ENCODE measurements at places on chromosomes 1 and 21.

- DNase-seq = peak; percentile 67
- H3K4me1 ChIP-seq = peaks cover 53% of the 10 kb centered on the region
- H3K27ac ChIP-seq = peak overlapping the region; percentile 81
- H3K27me3 ChIP-seq = no peaks in the 10 kb centered on the region
- peaks cover 55% of the 10 kb centered on the region for H3K36me3 ChIP-seq
Measured at GRCh38 chr1:19074361-19074901, 118.0 kb upstream of the IFFO2 start.

- H3K27ac ChIP-seq = no peak overlapping the region
- H3K4me3 ChIP-seq = no peak overlapping the region
Measured at GRCh38 chr21:37338671-37339551, 27.7 kb upstream of the DYRK1A start.

- no peak for DNase-seq
- no peak overlapping the region for H3K27ac ChIP-seq
- H3K4me3 ChIP-seq = no peak overlapping the region
- H3K36me3 ChIP-seq = no peaks in the 10 kb centered on the region
- H3K4me1 ChIP-seq = no peaks in the 10 kb centered on the region
Measured at GRCh38 chr1:164969253-164969652, 387.3 kb downstream of the LMX1A start.

GRCh38 chr1:227333423-227333822 is 15.1 kb upstream of the CDC42BPA start:
- no peak overlapping the region for H3K4me3 ChIP-seq
- no peak overlapping the region for H3K27ac ChIP-seq
- H3K4me1 ChIP-seq = no peaks in the 10 kb centered on the region
- H3K27me3 ChIP-seq = peaks cover 8% of the 10 kb centered on the region
- DNase-seq = no peak

DNA sequence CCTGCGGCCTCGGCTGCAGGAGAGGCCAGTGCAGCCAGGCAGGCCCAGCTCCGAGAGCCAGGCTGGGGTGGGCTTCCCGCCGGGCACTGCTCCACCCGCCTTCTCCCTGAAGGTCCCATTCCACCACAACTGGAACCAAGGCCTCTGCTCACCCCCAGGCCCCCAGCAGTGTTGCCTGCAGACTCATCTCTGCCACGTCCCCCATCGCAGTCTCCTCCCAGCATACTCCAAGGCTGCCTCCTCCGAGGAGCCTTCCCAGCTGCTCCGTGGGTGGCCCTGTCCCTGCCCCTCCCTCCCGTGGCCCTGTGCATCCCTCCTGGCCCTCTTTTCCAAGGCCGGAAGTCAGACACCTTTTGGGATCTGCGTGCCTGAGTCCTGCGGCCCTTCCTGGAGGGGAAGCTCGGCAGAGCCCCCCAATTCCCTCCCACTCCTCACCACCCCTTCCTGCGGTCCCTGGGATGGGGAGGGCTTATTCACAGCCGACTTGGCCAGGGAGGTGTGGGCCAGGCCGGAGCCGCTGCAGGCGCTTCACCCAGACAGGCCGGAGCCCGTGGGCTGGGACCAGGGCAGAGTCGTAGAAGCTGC is 47.6 kb downstream of the SLX9 start:
- no peak overlapping the region for H3K4me3 ChIP-seq
- peak; percentile 3 for DNase-seq
- no peak overlapping the region for H3K27ac ChIP-seq
- H3K4me1 ChIP-seq = no peaks in the 10 kb centered on the region
- no peaks in the 10 kb centered on the region for H3K27me3 ChIP-seq

GRCh38 chr1:7886405-7886745 is 33.5 kb upstream of the UTS2 start:
- no peak for DNase-seq
- H3K27me3 ChIP-seq = peaks cover 26% of the 10 kb centered on the region
- no peak overlapping the region for H3K4me3 ChIP-seq
- no peaks in the 10 kb centered on the region for H3K4me1 ChIP-seq

DNA sequence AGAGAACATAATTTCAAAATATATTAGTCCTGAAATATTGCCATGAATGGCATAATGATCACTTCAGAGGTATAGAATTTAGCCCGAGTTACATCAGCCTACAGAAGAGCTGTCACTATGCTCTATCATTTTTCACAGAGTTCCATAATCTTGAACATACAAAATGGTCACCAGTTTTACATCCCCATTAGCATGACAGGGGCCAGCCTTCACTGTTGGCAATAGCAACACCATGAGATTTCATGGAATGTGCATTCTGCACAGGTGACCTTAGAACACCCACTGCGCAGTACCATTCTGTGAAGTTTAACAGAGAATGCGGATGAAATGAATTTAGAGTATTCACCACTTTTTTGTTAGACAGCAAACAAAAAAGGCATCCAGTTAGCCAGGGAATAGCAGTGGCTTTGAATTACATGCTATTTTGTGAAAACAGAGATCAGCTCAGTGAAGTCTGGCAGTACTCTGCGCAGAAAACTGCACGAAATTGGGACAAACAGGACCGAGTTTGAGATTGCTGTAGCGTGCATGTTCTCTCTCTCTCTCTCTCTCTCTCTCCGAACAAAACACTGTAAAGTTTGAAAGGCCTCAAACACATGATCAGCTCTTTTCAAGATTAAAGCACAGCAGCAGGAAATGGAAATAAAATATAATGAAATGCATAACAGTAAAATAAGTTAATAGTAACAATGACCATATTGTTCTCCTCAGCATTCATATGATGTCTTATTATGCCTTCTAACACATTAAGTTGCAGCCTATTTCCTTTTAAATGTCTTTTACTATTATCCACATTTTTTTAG is 349.3 kb downstream of the USH2A start:
- no peak overlapping the region for H3K4me3 ChIP-seq
- no peaks in the 10 kb centered on the region for H3K27me3 ChIP-seq
- H3K4me1 ChIP-seq = no peaks in the 10 kb centered on the region
- H3K27ac ChIP-seq = no peak overlapping the region
- no peak for DNase-seq

GRCh38 chr1:3777647-3778589 is 5.4 kb downstream of the SMIM1 start:
- H3K4me1 ChIP-seq = peaks cover 3% of the 10 kb centered on the region
- H3K27me3 ChIP-seq = no peaks in the 10 kb centered on the region
- H3K36me3 ChIP-seq = peaks cover 24% of the 10 kb centered on the region
- no peak overlapping the region for H3K27ac ChIP-seq
- no peak for DNase-seq
- H3K4me3 ChIP-seq = no peak overlapping the region

GRCh38 chr1:23237508-23237907 is 20.2 kb upstream of the HTR1D start:
- H3K27ac ChIP-seq = no peak overlapping the region
- no peaks in the 10 kb centered on the region for H3K36me3 ChIP-seq
- no peak for DNase-seq

DNA sequence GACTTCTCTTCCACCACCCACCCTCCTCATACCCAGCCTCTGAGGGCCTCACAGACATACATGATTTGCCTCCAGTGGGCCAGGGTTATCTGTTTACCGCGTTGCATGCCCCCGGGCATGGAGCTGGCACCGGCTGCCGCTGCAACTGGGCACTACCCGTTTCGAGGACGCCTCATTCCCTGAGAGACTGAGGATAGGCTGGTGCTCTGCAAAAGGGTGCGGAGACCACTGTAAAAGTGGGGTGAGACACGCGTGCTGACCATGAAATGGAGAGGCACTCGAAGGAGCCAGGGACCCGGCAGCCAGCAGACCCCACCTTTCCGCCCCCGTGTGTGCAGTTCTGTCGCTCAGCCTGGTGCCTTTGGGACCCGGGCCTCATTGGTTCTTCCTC is 20.6 kb downstream of the TP73 start:
- H3K4me1 ChIP-seq = peaks cover 15% of the 10 kb centered on the region
- no peaks in the 10 kb centered on the region for H3K36me3 ChIP-seq
- DNase-seq = no peak

DNA sequence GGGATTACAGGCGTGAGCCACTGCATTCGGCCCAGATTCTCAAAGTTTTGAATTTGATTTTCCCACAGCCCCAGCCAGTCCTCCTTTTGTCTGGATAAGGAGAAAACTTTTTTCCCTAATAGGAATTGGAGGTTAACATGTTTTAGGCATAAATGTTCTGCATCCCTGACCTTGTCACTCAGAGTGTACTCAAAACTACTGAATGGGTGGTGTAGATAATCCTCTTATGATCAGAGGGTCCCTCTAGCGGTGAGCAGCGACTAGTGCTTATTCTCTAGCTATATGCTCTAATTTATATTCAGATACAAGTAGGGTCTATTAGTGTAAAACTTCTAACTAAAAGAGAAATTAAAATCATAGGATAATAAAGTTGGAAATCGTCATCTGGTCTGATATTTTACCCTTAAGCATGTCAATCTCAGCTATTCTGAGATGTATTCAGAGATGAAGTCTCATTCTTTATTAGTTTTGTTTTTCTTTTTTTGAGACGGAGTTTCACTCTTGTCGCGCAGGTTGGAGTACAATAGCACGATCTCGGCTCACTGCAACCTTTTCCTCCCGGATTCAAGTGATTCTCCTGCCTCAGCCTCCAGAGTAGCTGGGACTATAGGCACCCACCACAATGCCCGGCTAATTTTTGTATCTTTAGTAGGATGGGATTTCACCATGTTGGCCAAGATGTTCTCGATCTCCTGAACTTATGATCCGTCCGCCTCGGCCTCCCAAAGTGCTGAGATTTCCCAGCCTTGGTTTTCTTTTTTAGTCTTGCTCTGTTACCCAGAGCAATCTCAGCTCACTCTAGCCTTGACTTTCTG is 2.7 kb upstream of the PSMD4 start:
- peaks cover 37% of the 10 kb centered on the region for H3K36me3 ChIP-seq
- peak; percentile 79 for DNase-seq
- no peaks in the 10 kb centered on the region for H3K27me3 ChIP-seq
- H3K4me3 ChIP-seq = no peak overlapping the region

DNA sequence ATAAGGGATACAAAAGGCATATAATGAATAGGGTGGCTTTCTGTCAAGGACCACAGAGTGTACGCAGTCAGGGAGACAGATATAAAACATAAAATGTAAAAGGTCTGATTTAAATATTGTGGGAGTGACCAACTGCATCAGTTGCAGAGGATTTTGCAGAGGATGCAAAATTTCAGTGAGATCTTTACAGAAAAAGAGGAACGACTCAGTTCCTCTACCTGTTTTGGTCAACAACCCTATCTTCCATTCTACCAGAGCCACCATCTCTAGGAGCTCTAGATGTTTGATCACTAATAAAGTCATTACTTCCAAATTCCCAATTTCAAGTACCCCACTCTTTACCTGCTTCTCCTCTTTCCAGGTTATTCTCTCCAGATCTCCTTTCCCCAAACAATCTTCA is 16.5 kb downstream of the SOD1 start:
- peaks cover 14% of the 10 kb centered on the region for H3K36me3 ChIP-seq
- no peak overlapping the region for H3K27ac ChIP-seq
- no peaks in the 10 kb centered on the region for H3K27me3 ChIP-seq
- no peak for DNase-seq

All from activated CD4-positive, alpha-beta T cell treated with anti-CD3 and anti-CD28 coated beads for 36 hours (primary cell).